ENCODE measurements at places on chromosomes 2 and 18.

DNA sequence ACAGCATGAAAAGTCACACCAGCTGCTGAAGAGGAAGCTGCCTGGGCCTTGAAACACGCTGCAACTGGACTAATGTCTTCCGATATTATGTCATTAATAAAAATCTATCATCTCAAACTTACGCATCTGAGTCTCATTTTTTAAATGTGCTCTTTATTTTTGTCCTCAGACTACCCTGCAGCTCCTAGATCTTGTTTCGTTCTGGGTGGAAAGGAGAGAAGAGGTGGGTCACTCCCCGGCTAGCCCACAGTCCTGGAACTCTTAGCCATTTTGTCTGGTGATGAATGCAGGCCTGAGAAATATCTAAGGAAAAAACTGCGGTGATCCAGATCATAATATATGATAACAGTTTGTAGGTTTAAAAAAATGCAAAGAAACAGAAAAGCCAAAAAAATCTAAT lies 73.3 kb downstream of the TXNL1 start:
- DNase-seq, result no peak

- DNase-seq, result no peak
These were observed 239.7 kb upstream of the TNP1 start for GRCh38 chr2:217099561-217099960.

GRCh38 chr2:10297959-10298531 lies 4.7 kb upstream of the HPCAL1 start:
- no peak for DNase-seq

DNA sequence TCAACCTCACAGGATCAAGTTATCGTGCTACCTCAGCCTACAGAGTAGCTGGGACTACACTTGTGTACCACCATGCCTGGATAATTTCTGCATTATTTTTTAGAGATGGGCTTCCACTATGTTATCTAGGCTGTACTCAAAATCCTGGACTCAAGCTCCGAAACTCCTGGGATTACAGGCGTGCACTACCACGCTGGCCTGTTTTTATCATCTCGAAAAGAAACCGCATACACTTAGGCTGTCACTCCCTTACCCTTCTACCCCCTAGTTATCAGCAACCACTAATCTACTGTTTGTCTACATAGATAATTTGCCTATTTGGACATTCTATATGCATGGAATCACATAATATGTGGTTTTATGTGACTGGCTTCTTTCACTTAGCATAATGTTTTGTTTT lies 8.5 kb upstream of the PUM2 start:
- no peak for DNase-seq

- DNase-seq, result no peak
These were observed 65.2 kb upstream of the CCDC195 start for GRCh38 chr2:224781400-224781799.

Data from stimulated activated CD8-positive, alpha-beta memory T cell treated with anti-CD3 and anti-CD28 coated beads, Interleukin-4, amount 100 ng/mL, for 24 hours (primary cell).